ENCODE measurements at places on chromosomes 2 and 18.

DNA sequence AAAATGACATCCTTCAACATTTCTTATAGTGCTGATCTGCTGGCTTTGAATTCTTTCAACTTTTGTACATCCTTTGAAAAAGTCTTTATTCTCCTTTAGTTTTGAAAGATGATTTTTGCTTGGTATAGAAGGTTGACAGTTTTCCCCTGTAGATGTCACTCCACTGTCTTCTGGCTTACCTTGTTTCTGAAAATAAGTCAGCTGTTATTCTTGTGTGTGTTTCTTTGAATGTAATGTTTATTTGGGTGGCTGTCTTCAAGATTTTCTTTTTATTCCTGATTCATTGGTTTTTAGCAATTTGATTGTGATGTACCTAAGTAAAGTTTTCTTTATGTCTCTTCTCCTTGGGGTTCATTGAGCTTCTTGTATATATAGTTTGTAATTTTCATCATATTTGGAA lies 47.6 kb downstream of the ACTR3 start:
- no peak for DNase-seq

DNA sequence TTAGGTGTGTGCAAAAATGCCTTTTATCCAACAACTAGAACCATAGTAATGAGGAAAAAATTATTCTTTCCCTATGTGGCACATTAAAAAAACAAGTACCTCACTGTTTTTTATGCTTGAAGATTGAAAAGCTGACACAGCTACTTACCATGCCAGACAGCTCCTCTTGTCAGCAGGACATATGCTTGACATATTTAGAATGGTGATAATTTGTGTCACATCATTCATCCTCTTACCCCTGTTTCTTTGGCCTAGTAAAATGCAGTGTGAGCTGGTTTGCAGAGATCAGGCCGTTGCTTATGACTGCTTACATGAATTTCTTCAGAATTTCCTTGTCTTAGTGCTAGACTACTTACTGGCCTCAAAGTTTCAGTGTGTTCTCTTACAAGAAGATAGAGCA lies 869.9 kb downstream of the LRP1B start:
- no peak for DNase-seq

- DNase-seq = no peak
Measured at GRCh38 chr2:85961754-85962153, 73.0 kb upstream of the ST3GAL5 start.

GRCh38 chr18:12462242-12462641 lies 54.5 kb downstream of the PRELID3A start:
- DNase-seq = no peak

- no peak for DNase-seq
Measured at GRCh38 chr18:2513616-2514015, 57.7 kb downstream of the METTL4 start.

DNA sequence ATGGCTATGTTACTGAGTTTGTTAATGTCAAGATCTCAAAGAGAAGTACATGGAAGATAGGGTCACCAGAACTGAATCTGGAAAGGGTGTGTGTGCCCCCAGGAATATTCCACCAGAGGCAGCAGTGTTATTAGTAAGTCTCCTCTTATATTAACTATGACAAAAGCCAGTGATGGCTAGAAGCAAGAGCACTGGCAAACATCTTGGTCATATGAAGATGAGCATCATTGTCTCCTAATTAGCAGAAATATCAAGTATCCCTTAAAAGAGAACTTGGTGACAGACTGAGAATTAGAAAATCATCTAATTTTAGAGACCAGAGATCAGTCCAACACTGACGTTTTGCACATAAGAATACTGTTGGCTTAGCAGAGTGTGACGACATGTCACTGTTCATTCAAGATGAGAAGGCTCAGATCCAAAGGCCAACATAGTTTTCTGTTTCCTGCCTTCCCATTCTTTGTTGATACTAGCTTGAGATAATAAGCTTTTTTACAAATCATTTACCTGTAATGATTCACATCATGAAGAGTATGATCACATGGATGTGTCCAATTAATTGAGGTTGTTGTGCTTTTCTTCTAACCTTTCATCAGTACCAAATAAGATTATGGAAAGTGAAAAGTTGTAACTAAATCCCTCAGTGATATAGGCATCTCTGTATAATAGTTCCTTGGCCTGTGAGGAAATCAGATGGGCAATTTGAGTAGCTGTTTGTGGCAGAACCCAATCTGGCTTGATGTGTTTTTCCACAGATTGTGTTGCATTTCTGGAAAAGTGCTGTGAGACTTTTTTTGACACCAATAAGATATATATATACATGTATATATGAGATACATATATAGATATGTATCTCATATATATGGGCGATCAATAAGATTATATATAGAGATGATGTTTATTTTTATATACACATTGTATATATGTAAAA lies 44.5 kb downstream of the MAPRE2 start:
- DNase-seq = no peak

- no peak for DNase-seq
Measured at GRCh38 chr2:118557016-118557415, 290.4 kb downstream of the EN1 start.

DNA sequence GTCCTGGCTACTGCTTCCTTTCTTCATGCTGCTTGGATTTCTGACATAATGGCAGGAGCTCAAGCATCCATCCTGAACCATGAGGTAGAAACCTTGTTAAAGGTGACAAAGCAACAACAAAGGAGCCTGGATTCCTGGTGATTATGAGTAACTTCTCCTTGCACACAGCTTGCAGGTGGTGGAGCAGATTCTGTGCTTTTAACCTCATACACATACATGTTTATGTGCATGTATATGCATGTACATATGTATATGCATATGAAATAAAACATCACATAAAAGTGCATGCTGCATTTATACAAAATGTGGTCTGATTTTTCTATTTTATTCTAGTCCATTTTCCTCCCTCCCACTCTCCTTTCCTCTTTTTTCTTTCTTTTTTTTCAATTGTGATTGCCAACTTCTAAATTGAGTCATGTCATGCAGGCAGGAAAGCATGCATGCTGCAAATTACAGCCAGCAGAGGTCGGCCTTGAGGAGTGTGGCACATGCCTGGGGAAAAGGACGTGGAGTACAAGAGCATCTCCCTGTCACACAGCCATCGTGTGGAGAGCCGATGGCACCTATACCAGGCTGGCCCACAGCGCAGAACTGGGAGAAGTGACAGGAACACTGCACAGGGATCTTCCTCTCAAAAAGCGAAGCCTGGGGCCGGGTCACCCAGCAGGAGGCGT lies 17.9 kb downstream of the LCT start:
- no peak for DNase-seq

DNA sequence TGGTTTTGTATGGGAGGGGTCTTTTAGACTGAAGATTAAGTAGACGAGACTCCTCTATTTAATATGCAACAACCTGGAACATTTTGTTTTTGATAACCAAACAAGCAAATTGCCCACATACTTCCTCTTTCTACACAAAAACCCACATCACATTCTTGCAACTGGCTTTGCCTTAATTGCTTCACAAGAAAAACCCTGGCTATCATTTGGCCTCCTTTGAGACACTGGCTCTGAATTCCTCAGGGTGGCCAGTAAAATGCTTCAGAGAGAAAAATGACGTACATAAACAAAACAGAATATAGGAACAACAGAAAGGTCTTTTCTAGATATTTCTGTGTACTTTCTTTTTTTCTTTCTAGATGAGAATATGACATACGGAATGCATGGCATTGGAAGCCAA lies 103.0 kb downstream of the TRIB2 start:
- no peak for DNase-seq

GRCh38 chr2:172484253-172484652 lies 56.9 kb downstream of the ITGA6 start:
- no peak for DNase-seq

GRCh38 chr2:112168422-112169124 lies 30.4 kb downstream of the FBLN7 start:
- no peak for DNase-seq

DNA sequence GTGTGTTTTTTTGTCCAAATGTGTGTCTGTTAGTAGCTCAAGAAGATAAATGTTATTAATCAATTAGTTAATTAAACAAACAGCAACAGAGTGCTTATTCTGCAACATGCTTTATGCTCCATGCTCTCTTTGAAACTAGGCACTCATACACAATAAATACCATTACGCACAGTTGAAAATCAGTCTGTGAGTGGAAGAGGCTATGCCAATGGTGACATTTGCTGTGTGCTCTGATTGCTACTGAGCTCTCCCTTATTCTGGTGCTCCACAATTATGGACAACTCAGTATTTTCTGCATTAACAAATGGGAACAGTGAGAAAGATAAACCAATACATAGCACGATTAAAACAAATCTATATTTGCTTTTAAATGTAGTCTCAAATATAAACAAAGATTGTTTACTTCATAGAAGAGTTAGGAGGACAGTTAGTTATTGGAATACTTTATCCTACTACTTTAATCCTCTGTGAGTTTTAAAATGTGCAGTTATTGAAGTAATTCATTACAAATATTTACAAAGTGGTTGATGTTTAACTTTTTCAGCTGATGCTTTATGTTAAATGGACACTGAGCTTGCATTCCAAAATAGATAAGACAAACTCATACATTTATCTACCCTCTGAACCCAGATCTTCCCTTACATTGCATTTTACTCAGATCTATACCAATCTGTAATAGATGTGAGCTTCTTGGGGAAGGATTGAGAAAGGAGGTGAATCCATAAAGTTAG lies 55.3 kb downstream of the NXPH2 start:
- DNase-seq = no peak

- no peak for DNase-seq
Measured at GRCh38 chr18:48296581-48296980, 112.6 kb downstream of the ZBTB7C start.

DNA sequence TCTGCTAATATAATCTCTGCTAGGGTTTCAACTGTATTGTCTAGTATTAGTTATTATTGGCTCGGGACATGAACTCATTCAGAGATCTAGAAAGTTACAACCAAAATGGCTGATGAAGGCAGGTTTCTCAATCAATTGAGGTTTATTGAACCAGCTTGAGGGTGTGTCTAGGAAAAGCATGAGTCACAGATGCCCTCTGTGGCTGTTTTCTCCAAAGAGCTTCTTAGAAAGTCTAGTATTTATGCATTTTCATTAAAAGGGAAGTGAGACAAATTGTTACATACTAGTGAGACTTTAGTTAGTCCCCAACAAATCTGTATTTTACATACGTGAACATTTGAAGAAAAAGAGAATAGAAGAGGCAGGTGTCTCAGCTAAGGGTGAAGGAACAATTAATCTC lies 23.0 kb upstream of the RTTN start:
- no peak for DNase-seq

GRCh38 chr18:48908916-48909315 lies 41.8 kb downstream of the SMAD7 start:
- no peak for DNase-seq

DNA sequence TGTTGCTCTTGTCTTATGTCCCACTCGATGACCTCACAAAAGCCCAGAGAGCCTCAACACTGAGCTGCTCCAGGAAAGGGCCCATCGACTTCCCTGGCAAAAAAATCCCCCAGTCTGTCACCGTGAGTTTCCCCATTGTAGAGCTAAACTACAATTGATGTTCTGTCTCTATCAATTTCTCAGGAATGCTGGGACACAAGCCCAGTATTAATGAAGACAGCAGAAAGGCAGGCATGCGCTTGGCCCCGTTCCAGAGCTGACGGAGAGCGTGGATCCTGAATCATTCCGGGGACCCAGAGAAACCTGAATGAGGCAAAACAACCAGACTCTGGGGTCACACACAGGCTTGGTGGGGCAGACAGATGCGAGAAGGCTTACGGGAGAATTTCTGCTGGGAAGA lies 146.9 kb downstream of the TTC32 start:
- DNase-seq = no peak

DNA sequence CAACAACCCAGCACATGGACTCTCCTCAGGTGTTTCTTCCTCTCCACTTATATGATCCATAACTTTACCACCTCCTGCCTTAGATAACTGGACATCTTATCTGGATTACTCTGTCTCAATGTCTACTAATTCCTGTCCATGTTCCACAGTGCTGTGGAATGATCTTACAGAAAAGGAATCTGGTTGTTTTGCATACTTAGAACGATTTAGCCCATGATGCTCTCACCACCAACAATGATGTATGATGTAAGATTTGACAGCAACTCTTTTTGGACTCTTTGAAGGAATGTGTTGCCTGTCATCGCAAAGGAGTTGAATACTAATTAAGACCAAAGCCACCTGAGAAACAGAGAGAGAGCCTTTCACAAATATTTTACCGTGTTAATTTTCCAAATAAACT lies 37.7 kb upstream of the SYT4 start:
- no peak for DNase-seq

DNA sequence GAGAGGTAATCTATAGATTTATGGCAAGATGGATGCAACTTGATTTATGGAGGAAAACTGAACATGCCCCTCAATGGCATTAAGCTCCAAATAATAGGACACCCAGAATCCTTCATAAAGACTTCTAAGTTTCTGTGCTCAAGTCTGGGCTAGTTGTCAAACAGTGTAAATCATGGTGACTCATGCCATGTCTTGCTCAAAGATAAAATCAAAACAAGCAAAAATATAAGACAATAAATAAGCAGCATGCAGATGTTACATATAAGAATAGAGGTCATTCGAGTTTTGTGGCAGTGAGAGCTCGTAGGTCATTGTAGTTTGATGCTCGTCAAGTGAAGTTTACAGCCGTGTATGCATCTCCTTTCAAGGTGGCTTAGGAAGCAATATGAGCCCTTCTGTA lies 403.2 kb downstream of the THSD7B start:
- no peak for DNase-seq

GRCh38 chr2:77521548-77521891 lies 656 bp downstream of the LRRTM4 start:
- no peak for DNase-seq

DNA sequence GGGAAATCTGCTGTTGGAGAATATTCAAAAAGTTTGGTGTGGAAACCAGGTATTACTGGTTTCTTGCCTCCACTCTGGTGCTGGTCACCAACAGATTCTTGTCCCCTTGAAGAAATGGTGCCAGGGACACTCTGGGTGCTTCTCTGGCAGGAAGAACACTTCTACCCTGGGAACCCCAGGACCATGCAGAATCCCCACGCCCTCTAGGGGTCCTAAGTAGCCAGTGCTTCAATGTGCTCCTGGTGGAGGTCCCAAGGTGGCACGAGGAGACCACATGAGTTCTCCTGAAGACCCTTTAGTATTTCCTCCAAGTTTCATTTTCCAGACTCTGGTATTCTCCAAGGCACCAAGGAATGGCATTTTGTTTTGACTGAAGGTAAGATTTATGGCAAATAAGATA lies 380.6 kb downstream of the TSN start:
- DNase-seq = no peak

DNA sequence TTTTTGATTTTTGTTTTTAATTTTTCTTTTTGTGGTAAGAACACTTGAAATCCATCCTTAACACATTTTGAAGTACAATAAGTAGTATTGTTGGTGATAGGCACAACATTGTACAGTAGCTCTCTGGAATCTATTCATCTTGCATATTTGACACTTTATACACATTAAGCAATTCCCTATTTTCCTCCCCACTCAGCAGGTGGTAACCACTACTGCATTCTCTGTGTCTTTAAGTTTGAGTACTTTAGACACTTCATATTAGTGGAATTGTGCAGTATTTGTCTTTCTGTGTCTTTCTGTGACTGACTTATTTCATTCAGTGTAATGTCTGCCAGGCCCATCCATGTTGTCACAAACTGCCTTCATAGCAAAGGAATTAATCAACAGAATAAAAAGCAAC lies 471.7 kb upstream of the CDH20 start:
- DNase-seq = no peak
